Vagina (tissue), 2 donors: ENCODE measurements at places on chromosomes 2 and 18. TPM values are rescaled to one million over a fixed set of nuclear protein-coding genes. Genes with fewer than 3 reads are reported as not detected.

DNA sequence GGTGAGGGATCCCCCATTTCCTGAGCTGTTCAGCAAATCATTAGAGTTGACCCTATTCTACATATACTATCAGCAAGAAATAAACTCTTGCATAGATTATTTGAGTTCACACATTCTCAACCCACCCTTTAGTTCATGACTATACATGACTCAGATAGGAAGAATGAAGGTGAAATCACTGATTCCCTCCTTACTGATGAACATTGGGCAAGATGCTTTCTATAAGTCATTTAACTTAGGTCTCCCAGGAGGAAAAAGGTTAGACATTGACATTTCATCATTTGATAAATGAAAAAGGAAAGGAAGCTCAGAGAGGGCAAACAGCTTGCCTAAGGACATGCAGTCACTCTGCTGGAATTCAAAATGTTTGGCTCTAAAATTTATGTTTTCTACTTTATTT is 408.0 kb downstream of the TMEM182 start:
- H3K36me3 ChIP-seq = no peaks in the 10 kb centered on the region
- H3K4me1 ChIP-seq = no peaks in the 10 kb centered on the region
- no peak for DNase-seq
- no peaks in the 10 kb centered on the region for H3K27me3 ChIP-seq
- H3K4me3 ChIP-seq = no peak overlapping the region

DNA sequence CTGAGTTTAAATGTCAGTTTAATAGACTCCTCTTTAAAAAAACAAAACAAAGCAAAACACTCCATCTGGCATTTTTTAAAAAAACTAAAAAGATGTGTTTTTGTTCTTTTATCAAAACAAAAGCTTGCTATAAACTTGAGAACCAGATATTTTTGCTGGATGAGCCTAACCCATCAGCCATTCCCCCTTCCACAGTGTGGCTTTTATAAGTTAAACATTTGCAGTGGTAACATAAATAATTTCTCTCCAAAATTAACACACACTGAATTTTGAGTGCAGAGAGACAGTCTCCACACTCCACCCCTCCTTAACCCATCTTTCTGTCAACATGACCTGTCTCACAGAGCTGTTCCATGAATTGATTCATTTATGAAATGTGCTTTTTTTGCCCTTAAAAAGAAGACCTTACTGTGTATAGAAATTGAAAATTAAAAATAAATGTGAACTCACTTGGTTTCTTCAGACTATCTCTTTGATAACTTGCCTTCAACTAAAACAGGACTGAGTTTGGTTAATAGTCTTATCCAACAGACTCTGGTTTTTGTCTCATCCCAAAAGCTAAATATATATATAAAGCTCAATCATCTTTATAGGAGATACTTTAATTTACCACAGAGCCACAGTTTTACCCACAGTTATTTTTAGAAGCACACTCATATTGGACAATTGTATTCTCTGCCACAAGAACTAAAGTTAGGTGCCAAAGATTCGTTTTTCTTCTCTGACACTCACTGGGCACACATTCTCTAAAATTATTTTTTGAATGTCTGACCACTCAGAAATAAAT is 64.8 kb upstream of the STK39 start:
- no peaks in the 10 kb centered on the region for H3K27me3 ChIP-seq
- peaks cover 15% of the 10 kb centered on the region for H3K4me1 ChIP-seq
- no peak overlapping the region for H3K4me3 ChIP-seq
- H3K27ac ChIP-seq = no peak overlapping the region
- no peak for DNase-seq

Gene ONECUT2
- not detected for total RNA-seq

Gene ELOA2
- not detected for total RNA-seq

- H3K36me3 ChIP-seq = no peaks in the 10 kb centered on the region
- no peak overlapping the region for H3K4me3 ChIP-seq
- no peaks in the 10 kb centered on the region for H3K4me1 ChIP-seq
- H3K27ac ChIP-seq = no peak overlapping the region
- no peak for DNase-seq
Measured at GRCh38 chr2:5330961-5331360, 361.2 kb upstream of the SOX11 start.

- H3K27me3 ChIP-seq = no peaks in the 10 kb centered on the region
- H3K4me1 ChIP-seq = no peaks in the 10 kb centered on the region
- DNase-seq = no peak
- no peak overlapping the region for H3K27ac ChIP-seq
- H3K36me3 ChIP-seq = no peaks in the 10 kb centered on the region
Measured at GRCh38 chr2:166944909-166945308, 56.6 kb downstream of the XIRP2 start.

- no peak overlapping the region for H3K27ac ChIP-seq
- no peaks in the 10 kb centered on the region for H3K36me3 ChIP-seq
- no peak for DNase-seq
- H3K27me3 ChIP-seq = no peaks in the 10 kb centered on the region
Measured at GRCh38 chr18:47893939-47894699, 36.3 kb downstream of the SMAD2 start.

Gene CPLX4
- total RNA-seq = not detected

DNA sequence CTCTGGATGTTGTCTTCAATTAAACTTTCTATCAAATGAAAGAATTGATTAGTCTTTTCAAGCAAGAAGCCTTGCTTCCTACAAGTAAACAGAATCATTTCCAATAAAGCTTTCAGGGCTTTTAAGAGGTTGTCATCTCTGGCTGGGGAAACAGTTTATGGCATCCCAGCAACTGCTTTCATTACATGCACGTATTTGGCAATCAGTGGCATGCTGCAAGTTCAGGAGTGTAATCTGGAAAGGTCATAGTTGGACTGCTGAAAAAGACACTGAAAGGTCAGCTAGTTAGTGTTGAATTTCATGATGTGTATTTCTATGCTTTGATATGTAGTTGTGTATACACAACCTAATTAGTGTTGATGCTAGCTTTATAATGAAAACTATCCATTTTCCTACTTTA is 332.9 kb downstream of the DSC3 start:
- H3K4me1 ChIP-seq = no peaks in the 10 kb centered on the region
- H3K27ac ChIP-seq = no peak overlapping the region
- no peak for DNase-seq
- no peaks in the 10 kb centered on the region for H3K36me3 ChIP-seq

Gene GALNT14
- 1.7 TPM for total RNA-seq

Gene B3GNT2
- 18.9 TPM for total RNA-seq

DNA sequence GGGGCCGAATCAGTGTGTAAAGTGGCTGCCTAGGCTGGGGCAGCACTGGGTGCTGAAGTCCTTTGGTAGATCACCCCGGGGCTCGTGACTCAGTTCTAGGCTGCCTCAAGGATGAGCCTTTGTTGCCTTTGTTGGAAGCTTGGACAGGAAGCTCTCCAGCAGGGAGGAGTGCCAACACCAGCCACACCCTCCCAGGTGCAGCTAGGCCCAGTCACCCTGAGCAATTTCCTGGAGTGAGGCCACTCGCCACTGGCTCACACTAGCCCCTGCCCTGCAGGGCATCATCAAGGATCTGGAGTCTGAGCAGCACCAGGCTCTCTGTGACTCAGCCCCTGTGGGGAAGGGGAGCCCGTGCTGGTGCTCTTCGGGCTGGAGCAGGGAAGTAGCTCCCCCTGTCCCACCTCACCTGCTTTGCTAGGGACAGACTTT is 6.7 kb upstream of the SDC1 start:
- DNase-seq = peak; percentile 96
- H3K4me3 ChIP-seq = no peak overlapping the region
- H3K27me3 ChIP-seq = no peaks in the 10 kb centered on the region
- no peaks in the 10 kb centered on the region for H3K36me3 ChIP-seq
- H3K27ac ChIP-seq = no peak overlapping the region

Gene GKN2
- not detected for total RNA-seq
